ENCODE measurements at places on chromosomes 6 and 20.

- DNase-seq, result no peak
These were observed 49.2 kb downstream of the RPP21 start for GRCh38 chr6:30394139-30394538.

DNA sequence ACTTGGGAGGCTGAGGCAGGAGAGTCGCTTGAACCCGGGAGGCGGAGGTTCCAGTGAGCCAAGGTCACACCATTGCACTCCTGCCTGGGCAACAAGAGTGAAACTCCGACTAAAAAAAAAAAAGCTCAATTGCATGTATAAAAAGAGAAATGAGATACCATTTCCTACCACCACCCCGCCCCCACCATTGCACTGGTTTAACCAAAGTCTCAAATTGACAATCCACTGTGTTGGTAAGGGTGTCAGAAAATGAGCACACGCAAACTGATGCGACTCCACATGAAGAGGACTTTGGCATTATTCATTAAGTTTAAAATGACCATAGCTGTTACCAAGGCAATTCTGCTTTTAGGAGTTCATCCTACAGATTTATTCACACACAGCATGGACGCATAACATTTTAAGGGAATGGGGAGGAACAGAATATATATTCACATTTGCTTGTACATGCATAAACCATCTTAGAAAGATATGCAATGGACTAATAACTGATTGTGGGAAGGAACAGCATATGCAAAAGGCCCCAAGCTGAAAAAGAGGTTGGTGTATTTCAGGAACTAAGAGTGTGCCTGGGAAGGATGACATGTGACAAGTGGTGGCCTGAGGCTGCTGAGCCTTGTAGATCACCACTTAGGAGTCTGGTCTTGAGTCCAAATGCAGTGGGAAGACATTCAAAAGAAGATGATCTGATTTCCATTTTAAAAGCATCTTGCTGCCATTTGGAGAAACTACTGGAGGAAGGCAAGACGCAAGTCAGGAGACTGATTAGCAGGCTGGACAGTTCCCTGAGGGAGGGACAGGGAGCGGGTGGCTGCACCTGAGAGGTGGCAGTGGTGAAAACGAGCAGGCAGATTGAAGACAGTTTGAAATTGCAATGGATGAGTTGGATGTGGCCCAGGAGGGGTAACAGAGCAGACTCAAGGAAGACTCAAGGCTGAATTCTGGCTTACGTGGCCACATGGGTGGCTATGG is 37.2 kb upstream of the PTPN1 start:
- no peak for DNase-seq

GRCh38 chr20:59314997-59315396 is 14.6 kb downstream of the EDN3 start:
- DNase-seq, result no peak

GRCh38 chr20:44118185-44119033 is 68.6 kb downstream of the JPH2 start:
- DNase-seq, result no peak

DNA sequence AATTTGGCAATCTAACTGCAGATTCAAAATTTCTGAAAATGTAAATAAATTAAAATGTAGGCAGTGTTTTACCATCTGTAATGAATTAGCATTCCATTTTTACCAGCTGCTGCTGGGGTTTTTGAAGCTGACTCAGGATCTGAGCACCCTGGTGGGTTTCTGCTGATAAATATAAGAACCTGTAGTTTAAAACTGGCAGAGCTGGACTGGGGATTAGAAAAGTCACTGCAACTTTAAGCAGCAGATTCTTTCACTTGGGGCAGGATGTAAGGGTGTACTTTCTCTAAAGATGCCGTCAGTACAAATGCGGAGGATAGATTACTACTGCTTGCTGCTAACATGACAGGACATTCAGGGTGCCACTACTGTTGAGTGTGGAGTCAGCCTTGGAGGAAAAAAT is 341.8 kb downstream of the CDKAL1 start:
- no peak for DNase-seq

DNA sequence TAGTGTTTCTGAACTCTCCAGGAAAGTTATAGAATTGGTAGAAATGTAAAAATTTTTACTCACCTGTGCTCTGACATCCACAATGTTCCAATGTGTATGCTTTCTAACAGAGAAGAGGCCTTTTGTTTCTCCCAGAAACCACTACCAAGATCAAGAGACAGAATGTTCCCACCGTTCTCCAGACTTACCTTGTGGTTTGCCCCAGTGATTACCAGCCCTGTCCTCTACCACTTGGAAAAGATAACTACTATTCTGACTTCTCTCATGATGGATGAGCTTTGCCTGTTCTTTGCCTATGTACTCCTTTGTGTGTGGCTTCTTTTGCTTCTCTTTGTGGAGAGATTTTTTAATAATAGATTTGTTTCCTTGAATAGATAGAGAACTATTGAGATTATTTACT is 173.0 kb upstream of the SCGN start:
- DNase-seq, result no peak
